Neuronal stem cell (in vitro differentiated cells): ENCODE measurements at places on chromosomes 11 and 22.

GRCh38 chr11:57432149-57432561, 5.2 kb upstream of the SLC43A3 start:
- no peak for DNase-seq

GRCh38 chr11:95699631-95700470, 89.7 kb downstream of the FAM76B start:
- no peak for DNase-seq

- DNase-seq: no peak
Observed at GRCh38 chr22:26923531-26923930, 266.1 kb downstream of the MIAT start.

GRCh38 chr11:80620867-80621266, 1180.0 kb upstream of the TENM4 start:
- no peak for DNase-seq
